ENCODE measurements at places on chromosomes 4 and X.
A peak's percentile ranks its signal among the peaks of the same experiment; 100 is the strongest.

- DNase-seq, result no peak
These were observed 121.6 kb upstream of the DCLK2 start for GRCh38 chr4:149956678-149957077.

DNA sequence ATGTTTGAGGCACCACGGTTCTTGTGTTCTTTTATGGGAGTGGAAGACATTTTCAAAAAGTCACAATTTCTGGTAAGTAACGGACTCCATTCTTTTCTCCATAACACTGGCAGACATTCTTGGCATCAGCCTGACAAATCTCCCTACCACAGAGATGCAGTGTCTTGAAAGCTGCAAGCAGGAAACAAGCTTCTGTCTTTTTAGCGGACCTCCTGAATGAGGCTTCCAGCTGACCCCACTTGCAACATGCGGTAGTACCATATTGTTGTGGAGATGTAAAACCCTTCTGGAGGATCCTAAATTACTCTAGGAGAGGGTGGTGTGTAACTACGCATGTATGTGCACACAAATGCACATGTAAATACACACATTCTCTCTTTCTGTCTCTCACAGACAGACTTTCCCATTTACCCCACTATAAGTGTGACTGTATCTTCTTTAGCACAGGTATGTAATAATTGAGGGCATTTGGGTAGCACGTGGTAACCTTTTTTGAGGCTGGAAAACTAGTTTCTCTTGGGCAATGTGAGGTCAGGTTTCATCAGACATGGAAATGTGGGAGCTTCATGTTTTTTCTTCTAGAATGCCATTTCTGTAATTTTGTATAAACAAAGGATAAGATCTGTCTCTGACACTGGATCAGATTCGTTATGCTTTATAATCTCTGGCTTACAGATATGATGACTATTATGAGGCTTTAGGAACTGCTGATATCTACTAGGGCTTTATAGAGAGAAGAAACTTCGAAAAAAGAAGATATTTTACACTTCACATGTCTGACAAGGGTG is 130.1 kb downstream of the MGST2 start:
- DNase-seq, result no peak

- no peak for DNase-seq
These were observed 6.2 kb upstream of the NOX1 start for GRCh38 chrX:100880368-100880767.

GRCh38 chr4:159162576-159162975 is 59.7 kb downstream of the RAPGEF2 start:
- no peak for DNase-seq

DNA sequence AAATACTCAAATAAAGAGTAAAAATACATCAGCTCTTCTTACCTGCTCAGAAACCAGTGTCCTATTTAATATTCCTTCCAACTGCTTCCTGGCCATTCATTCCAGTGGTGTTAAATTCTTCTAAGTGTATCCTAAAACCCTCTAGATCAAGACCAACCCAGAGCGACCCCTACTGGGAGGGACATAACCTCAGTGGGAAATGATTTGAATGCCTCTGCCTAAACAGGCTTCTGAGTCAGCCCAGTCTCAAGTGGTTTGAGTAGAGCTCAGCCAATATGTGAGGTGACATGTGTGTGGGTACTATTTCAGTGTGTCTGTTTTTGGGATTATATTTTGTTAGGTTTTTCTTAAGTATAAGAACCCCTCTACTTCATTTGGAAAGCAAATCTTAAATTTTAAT is 133.6 kb upstream of the ARHGEF9 start:
- DNase-seq, result no peak

GRCh38 chr4:28973587-28974350 is 1746.4 kb upstream of the PCDH7 start:
- DNase-seq, result no peak

GRCh38 chr4:44422912-44423311 is 25.7 kb downstream of the KCTD8 start:
- DNase-seq, result peak; percentile 23

DNA sequence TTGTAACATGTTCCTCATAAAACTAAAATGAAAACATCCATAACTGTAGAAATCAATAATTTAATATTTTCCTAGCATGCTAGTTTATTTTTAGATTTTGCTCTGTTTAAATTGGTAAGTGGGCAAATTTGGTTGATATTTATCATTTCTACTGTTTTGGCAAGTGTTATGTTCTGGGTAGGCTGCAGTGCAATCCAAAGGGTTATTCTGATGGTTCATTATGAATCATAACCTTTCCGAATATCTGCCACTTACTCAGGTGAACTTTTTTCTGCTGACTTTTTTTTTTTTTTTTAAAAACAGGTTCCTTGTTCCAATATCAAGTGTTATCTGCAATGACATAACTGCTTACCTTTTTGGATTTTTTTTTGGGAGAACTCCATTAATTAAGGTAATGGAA is 52.0 kb downstream of the CDS1 start:
- no peak for DNase-seq

DNA sequence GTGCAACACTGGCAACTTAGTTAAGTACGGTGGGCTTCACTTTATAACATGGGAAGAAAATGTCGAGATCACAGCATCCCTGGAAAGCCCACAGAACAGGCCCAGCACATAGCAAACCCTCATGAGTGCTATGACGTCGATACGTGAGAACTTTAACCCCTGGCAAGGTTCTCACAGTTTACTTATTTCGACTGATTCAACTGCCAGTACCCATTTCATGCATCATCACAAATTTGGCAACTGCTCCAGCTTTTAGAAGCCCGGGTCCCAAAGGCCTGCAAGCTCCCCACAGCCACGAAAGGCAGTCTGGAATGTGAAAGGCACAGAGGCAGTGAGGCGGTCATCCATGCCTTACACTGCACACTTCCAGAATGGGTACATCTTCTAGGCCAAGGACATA is 41.2 kb downstream of the RELL1 start:
- DNase-seq, result no peak

DNA sequence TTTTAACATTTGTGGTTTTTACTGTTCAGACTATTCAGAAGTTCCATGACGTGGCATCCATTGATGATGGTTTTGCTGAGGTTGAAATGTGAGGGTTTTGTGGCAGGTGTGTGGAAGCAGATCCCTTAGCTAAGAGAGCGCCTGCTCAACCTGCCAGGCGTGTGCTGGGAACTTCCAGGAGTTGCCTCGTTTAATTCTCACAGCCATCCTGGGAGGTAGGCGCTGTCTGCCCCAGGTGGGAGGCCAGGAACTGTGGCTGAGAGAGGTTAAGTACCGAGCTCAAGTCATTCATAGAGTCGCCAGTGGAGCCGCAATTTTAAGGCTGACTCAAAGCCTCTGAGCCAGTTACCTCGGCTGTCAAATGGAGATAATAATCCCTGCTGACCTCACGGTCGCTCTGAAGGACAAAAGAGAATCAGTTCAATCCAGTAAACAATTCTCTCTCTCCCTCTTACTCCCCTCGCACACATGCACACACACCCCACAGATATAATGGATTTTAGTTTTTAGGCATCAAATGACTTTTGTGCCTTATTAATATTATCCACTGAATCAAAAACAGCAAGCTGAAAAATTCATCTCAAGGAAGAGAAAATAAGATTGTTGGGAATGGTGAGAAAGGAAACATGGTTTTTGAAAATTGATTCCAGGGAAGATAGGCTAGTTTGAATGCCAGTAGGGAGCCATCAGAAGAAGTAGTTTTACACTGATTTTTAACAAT is 171.3 kb downstream of the PTTG2 start:
- no peak for DNase-seq

- peak; percentile 70 for DNase-seq
These were observed 1.2 kb upstream of the XK start for GRCh38 chrX:37684426-37684825.

- DNase-seq, result no peak
These were observed 23.2 kb upstream of the ZCCHC13 start for GRCh38 chrX:74280759-74281158.

- DNase-seq, result no peak
These were observed 24.0 kb downstream of the HOPX start for GRCh38 chr4:56657128-56657527.

DNA sequence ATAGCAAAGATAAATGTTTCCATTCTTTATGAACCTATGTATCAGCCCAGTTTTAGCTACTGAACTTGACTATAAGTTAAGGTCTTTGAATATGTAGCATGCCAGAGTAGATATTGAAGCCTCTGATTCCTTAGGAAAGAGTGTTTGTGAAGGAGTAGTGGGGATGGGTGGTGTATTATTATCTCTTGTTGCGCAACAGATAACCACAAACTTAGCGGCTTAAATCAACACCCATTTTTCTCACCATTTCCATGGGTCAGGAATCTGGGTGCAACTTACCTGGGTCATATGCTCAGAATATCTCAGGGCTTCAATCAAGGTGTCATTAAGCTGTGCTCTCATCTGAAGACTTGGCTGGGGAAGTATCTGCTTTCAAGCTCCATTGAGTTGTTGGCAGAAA is 251.4 kb upstream of the PUDP start:
- no peak for DNase-seq

- DNase-seq, result peak; percentile 59
These were observed 325.9 kb downstream of the NR3C2 start for GRCh38 chr4:148116264-148116663.

DNA sequence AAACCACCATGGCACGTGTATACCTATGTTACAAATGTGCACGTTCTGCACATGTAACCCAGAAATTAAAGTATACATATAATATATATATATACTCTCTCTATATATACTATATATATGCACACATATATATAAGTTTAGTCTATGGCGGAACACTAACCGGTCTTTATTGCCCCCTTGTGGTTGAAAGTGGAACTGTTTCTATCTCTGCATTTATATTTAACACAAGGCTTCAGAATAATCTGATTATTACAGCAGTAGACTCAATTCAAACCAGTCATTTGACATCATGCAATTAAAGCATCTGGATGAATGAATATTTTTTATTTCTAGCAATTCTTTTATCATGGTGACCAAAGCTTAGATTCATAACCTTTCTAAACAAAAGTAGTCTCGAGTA is 14.6 kb downstream of the RAB9B start:
- DNase-seq, result peak; percentile 60

DNA sequence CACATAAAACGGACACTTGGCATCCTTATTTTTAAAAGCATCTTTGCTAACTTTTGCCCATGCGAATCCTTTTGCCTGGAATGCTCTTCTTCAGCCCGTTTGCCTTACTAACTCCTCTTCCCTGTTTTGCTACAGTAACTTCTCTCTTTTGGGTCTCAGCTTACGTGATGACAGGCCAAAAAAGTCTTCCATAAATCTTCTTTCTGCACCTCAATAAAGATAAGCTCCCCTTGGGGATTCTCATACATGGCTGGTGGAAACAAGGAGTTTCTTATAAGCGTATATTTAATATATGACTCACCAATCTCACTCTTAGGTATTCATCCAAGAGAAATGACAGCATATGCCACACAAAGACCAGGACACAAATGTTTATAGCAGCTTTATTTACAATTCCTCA is 192.7 kb downstream of the RCHY1 start:
- DNase-seq, result no peak

DNA sequence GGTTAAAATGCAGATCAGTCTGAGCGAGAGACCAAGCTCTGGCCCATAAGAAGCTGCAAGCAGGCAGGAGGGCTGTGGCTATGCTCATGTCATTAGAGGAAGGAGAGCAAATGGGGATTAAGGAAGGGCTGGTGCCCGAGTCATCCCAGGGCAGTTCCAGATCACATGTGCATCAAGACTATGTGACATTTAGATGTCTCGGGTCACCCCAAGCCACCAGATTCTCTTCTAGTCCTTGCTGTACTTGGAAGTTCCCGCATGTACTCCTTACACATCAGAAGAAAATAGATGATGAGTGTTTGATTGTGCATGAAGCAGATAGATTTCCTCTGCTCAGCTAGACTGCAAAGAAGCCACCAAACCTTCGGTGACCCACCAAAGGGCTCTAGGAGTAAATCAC is 42.1 kb upstream of the KLHL34 start:
- no peak for DNase-seq

DNA sequence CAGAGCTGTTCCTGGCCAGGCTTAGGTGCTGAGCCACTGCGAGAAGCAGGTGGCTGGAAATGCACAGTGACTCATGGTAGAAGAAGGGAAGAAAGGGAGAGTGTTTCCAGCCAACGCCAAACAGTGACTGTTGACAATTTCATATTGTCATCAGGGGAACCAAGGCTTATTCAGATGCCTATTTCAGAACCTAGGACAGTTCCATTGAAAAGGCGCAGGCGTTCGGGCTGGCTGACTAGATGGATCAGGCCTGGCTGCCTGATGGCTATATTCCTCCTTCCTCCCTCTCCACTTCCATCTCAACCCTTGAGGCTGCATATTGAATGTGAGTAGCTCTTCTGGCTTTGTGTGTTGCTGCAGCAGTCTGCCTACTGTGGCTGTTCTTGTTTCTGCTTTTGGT is 73.0 kb upstream of the FRMPD4 start:
- no peak for DNase-seq

GRCh38 chr4:30269850-30270249 is 450.3 kb upstream of the PCDH7 start:
- DNase-seq, result no peak

GRCh38 chr4:47462799-47463234 is 685 bp downstream of the COMMD8 start:
- DNase-seq, result peak; percentile 69

DNA sequence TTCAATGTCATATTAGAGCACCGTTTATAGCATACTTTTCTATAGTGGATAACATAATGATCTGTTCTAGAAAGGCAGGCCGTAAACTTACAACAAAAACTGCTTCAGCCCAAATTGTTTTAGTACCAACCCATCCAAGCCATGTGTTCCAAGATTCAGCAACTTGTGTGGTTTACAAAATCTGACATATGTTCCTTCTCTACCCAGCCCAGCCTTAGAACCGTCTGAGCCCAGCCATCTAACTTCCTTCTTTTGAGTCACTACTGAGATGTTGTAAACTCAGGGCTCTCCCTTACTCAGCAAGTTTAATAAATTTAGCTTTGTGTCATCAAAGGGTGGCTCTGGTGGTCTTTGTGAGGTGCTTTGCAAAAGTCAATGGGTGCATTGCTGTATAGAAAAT is 32.4 kb upstream of the REPS2 start:
- no peak for DNase-seq

- DNase-seq, result no peak
These were observed 2702.5 kb downstream of the PCDH7 start for GRCh38 chr4:33422656-33423055.

GRCh38 chr4:74481891-74482609 is 37.1 kb downstream of the AREG start:
- DNase-seq, result no peak

DNA sequence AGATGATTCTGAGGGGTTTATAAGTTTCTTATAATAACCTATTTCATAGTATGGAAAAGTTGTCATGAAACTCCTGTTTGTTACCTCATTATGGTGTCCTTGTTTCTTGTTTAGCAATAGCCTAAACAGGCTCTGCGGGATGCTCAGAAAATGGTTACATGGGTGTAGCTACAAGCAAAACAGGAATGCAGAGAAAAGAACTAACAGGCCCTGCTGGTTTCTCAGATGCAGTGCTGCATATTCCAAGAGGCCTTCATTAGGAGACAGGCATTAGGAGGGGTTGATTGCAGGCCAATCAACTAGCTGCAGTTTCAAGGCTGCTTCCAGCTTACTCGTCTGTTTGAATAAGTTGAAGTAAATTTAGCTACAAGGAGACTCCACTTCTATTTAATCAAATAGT is 37.6 kb upstream of the HPGD start:
- DNase-seq, result no peak

- DNase-seq, result no peak
These were observed 540.0 kb downstream of the GRID2 start for GRCh38 chr4:92843784-92844183.

- no peak for DNase-seq
These were observed 113.3 kb downstream of the EFNB1 start for GRCh38 chrX:68942104-68942503.

Data from G401 (cell line).